Stimulated activated CD4-positive, alpha-beta T cell treated with anti-CD3 and anti-CD28 coated beads, Interleukin-15, amount 100 ng/mL, for 1 hour (primary cell): ENCODE measurements at places on chromosomes 2 and 18.

GRCh38 chr2:233976690-233977294 is 59.6 kb downstream of the TRPM8 start:
- DNase-seq, result no peak

DNA sequence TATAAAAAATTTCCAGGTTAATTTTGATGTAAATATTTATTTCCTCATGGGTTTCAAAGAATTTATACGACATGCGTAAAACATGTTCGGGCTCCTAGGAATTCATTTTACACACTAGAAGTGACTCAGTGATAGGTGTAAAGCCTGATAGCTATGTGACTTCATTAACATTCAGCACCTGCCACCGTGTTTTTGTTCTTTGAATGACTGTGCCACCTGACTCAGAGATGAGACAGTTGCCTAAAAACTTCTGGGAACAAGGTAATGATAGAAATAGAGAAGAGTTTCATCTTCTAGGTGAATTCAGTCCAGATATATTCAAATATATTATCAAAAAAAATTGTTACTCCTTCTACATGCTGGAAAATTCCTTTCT is 10.0 kb downstream of the IL1R2 start:
- DNase-seq, result no peak

DNA sequence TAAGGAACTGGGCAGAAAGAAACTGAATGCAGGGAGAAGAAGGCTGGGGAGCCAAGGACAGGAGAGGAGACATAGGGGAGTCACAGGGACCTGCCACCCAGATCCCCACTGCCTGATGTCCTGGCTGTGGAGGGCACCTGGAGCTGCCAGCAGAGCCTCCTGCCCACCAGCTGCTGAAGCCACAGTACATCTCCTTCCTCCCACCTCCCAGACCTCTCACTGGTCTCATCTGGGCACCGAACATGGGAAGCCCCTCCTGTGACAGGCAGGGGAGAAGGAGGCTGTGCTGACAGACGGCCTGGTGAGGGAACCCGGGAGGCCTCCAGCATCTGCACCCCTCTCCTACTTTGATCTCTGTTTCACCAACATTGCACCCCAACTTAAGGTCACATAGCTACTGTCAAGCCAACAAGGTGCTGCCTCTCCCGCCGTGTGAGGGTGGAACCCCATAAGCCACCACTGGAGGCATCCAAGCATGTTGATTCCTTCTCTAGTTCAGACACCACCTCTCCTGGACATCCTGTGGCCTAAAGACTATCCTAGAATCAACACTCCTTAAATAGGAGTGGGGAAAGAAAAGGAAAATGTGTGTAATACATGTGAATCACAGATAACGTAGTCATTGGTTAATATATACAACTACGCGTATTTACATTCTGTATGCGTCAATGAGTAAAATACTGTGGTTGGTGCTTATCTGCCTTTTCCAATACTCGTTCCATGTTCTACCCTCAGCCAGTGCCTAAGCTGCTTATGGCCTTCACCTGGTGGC is 3.5 kb upstream of the RNPEPL1 start:
- DNase-seq, result no peak

DNA sequence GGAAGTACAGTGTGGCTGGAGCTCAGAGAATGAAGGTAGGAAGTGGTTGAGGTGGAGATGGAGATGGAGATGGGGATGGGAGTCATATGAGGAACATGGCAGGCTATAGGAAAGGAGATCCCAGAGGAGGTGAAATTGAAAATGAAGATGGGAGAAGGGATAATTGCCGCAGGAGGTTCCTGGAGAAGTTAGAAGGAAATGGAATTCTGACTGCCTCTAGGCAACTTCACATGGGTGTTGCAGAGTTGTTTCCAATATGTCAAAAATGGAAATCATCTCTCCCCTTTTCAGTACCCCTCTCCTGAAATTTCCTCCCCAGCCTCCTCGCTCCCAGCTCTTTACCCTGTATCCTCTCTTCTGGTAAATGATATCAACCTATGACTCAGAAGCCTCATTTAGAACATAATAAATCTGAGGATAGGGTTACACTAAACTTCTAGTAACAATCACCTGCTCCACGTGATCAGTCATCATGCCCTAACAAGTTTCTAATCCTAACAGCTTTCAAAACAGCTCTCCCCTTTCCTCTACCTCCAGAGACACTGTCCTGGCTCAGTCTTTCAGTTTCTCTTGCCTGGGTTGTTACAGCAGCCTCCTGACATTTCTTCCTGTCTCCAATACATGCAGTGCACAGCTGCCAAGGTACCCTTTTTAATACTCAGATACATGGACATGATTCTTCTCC is 201.9 kb upstream of the RBMS1 start:
- DNase-seq, result no peak

DNA sequence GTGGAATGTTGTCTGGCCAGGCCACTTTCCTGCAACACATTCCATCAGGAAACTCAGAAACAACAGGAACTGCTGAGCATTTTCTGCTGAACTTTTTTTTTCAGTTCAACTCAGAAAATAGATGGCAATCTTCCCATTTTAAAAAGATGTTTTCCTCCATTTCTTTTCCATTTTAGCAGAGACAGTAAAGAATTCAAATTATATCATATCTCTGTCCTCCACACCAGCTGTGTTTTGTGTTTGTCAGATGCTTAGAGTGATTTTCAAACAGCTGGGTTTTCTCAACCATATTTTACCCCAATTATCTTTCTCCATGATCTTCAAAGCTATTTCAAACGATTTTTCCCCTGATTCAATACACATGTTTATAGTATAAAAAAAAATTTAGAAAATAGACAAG is 713.4 kb downstream of the LRRTM4 start:
- no peak for DNase-seq

GRCh38 chr2:96154506-96155380 is 9.5 kb upstream of the DUSP2 start:
- DNase-seq, result no peak

- no peak for DNase-seq
Measured at GRCh38 chr18:62080172-62080900, 106.5 kb downstream of the PIGN start.

GRCh38 chr2:152132306-152132705 is 33.5 kb upstream of the CACNB4 start:
- no peak for DNase-seq

DNA sequence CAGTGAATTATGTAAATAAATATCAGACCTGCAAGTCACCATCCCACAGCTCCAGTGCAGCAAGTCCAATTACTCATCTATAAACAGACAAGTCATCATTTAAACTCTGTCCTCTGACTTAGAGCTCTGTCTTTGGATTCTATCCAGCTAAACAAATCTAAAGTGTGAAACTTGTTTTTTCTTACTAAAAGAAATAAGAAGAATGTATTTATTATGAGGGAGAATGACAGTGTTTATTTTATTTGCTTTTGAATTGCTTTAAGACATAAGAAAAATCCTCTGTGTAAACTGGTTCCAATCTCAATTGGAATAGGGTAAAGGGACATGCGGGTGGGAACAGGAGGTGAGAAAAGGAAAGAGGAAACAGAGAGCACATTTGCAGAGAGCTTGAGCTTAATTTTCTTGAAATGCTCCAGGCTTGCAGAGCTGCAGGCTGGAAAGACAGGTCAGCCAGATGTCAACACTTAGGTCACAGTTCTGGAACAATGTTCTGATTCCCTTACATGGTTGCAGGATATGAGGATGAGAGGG is 355.8 kb downstream of the MEIS1 start:
- DNase-seq, result no peak

- no peak for DNase-seq
Measured at GRCh38 chr2:20590704-20591515, 60.0 kb downstream of the HS1BP3 start.

DNA sequence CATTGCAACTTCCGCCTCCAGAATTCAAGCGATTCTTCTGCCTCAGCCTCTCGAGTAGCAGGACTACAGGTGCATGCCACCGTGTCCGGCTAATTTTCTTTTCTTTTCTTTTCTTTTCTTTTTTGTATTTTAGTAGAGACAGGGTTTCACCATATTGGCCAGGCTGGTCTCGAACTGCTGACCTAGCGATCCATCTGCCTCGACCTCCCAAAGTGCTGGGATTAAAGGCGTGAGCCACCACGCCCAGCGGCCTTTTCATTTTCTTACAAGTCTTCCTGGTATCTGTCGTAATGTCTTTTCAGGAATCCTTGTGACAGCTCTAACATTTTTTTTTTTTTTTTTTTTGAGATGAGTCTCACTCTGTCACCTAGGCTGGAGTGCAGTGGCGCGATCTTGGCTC is 66.4 kb upstream of the EDAR start:
- no peak for DNase-seq

- no peak for DNase-seq
Measured at GRCh38 chr2:649426-650342, 27.5 kb downstream of the TMEM18 start.

DNA sequence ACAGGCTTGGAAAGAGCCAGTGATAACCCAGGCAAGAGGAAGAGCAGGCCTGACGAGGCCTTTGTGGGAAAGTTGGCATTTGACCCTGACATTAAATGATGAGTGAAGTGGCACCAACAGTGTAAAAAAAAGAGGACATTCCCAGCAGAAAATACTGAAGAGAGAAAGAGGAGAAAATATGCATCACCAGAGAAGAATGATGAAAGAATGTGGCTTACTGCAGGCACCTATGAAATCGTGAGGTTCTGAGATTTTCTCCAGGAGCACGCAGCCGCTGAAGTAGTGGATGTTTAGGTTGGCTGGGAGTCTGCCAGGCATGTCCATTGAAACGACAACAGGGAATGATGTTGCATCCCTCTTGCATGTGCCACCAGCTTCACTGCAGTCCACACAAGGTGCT is 13.8 kb downstream of the EHD3 start:
- DNase-seq, result no peak

DNA sequence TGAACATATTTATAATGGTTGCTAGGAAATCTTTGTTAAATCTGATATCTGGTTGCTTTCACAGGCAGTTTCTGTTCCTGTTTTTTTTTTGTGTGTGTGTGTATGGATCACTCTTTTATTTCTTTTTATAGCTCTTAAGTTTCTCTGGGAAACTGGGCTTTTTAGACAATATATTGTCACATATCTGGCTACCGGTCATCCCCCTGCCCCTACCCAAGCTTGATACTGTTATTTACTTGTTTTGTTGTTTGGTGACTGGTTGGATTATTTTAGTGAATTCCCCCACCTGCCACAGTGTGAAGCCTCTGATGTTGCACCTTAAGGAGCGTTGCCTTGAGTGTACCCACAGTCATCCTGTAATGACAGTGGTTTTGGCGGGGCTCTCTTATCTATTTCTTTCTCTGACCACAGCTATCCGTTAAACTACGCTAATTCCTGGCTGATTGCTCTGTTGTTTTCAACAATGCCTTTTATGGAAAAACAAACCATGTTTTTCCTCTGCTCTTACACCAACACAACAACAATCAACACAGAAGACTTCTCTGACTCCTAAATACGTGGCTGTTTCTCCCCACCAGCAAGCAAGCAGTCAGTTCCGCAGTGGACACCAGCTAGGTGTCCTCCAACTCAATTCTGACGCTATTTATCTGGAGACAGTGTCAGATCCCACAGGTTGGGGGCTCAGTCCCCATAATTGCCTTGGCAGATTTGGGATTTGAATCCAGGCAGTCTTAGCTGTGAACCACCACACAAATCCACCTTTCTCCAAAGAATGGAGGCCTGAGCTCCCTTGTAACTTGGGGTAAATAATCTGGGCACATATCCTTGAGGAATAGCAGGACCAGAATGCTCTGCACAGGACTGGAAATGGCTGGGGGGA is 10.9 kb downstream of the GNLY start:
- no peak for DNase-seq

GRCh38 chr2:160538115-160538514 is 44.5 kb upstream of the RBMS1 start:
- DNase-seq, result no peak

DNA sequence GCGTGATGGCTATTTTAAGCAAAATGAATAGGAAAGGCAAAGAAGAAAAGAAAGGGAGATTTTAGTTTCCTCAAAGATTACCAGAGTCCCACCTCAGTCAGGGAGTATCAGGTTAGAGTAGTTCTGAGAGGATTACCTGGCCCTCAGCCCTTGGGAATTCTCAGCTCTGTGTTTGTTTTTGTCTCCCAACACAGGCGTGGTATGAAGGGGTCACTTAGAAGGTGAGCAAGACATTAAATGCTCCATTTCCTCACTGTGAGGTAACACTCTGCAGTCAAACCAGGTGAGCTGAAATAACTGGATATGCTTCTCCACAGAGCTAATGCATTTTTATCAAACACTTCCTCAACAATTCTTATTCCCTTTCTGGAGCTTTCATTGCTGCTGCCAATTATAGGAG is 232.2 kb downstream of the IKZF2 start:
- DNase-seq, result no peak

DNA sequence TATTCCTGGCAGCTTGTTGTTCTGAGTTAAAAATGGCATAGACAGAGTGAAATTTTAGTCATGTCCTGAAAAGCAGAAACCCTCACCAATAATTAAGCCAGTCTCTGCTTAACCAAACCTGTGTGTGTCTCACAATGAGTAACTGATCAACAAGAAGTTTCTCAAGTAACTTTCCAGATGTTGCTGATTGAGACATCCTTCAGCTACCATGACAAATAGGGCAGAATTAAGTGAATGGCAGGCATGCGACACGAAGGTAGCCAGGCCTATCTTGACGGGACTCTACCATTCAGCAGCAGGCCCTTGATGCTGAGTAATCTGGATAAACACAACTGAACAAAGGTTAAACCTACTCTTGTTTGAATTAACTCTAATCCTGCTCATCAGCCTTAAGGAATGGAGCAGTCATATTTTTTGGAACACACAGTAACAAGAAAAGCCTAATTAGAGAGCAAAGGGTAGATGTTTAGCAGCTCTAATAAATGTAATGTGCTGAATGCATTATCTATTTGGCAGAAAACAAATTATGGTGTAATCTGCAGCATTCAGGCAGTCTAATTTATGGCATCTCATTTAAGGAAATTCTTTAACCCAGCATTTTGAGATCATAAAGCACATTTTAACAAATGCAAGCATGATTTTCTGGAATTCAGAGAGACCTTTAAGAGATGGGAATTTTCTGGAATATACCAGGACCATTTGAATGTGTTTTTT is 159.5 kb upstream of the EPHA4 start:
- no peak for DNase-seq

DNA sequence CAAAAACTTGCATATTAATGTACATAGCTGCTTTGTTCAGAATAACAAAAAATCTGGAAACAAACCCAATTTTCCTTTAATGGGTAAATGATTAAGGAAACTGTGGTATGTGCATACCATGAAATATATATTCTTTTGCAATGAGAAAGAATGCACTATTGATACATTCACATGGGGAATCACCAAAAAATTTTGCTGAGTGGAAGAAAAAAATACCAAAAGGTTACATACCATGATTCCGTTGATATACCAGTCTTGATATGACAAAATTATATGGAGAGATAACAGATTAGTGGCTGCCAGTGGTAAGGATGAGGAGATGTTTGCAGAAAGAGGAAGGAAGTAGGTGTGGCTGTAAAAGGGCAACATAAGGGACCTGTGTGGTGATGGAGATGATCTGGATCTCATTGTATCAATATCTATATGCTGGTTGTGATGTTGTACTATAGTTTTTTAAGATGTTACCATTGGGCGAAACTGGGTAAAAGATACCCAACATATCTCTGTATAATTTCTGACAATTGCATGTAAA is 54.6 kb upstream of the BCL2L11 start:
- no peak for DNase-seq

DNA sequence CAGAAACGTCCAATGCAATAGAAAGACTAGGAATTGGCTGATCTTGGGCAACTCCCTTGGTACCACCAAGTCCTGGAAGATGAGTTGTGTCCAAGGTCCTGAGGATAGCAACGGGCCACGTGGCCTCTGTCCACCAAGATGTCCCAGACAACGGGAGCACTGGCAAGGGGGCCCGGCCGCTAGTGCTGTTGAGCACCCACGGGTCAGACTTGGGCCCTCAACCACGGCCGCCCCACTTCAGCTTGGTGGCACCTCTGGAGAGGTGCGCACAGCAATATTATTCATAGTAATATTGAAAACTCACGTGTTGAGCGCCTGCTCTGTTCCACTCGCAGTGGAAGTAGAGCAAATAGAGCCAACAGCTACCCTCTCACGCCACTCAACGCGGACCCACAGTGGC is 19.0 kb downstream of the PASK start:
- DNase-seq, result no peak
